ENCODE measurements at places on chromosomes 11 and 22.

DNA sequence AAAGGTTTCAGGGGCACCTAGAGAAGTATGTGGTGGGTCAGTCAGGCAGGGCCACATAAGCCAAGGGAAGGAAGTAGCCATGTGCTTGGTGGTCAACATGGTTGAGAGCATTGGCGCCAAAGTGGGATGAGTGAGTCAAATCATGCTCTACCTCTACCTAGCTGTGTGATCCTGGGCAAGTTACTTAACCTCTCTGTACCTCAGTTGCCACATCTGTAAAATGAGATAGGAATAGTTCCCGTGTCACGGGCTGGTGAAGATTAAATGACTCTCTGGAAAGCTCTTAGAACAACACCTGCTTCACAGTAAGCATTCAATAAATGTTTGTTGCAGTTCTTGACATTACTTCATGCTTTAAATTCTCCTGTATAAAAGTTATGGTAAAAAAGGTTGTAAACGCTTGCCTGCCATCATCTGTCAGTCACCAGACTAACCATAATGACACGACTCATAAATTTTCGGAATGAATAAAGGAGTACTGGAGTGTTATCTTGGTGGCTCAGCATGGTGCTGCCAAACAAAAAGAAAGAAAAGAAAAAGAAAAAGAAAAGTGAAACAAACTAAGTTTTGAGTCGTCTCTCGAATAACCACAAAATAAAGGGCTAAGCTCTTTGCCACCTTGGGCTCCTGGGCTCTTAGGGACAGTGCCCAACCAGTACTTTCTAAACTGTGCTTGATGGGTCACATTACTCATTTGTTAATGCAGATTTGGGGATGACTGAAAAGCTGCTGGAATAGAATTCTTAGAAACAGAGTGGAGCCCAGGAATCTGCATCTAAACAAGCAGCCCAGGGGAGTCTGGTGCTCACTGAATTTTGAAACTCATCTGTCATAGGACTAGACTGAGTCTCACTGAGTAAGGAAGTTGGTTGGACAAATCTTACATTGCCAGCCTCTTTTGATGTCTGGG, 107.6 kb downstream of the LDLRAD3 start:
- DNase-seq: no peak

- DNase-seq: no peak
Measured at GRCh38 chr11:128405714-128406662, 181.4 kb downstream of the ETS1 start.

- no peak for DNase-seq
Measured at GRCh38 chr11:12560861-12561260, 113.4 kb upstream of the TEAD1 start.

DNA sequence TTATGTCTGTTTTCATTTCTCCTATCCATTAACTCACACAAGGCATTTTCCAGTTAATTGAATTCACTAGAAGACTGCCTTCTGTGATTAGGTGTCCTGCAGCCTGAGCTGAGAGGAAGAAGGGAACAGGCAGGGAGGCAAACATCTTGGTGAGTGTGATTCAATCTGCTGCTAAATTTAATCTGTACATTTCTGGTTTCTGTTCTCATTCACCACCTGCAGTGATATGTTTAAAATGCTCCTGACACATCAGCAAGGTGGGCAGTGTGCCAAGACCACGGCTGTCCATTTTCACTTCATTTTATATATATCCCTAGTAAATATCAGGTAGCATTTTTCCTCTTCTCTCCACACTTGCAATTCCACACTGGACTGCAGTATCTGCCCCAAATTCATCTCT, 416.5 kb downstream of the TMEM135 start:
- DNase-seq: no peak

DNA sequence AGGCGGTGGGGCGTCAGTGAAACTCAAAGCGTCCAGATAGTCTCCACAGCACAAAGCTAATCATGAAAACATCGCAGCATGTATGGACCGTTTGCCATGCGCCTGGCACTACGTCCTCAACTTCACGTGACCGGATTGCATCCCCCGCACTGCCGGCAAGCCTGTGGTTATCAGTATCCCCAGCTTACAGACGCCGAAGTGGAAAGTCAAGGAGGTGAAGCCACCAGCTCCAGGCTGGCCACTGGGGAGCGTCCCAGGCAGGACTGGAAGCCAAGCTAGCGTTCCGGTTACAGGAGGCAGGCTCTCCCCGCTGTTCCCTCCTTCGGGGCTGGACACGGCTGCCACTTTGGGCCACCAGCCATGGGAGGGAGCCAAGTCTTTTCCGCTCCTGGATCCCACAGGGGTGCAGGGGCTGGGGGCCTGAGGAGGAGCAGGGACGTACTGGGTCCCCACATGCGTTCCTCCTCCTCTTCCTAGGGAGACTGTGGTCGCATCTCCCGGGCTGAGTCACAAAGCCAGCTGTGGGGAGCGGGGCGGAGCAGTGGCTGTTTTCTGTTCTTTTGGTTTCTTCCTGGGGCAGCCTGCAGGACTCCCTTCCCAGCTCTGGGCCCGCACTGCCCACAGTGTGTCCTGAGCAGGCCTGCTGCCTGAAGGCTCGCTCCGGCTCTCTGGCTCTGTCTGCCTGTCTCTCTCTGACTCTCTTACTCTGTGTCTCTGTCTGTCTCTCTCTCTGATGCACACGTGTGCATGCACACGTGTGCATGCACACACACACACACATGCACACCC, 4.3 kb upstream of the OSBPL5 start:
- peak; percentile 35 for DNase-seq
